M059J (cell line): ENCODE measurements at places on chromosomes 6 and 20. TPM values are rescaled to one million over a fixed set of nuclear protein-coding genes. Genes with fewer than 3 reads are reported as not detected.
A peak's percentile ranks its signal among the peaks of the same experiment; 100 is the strongest.

MMS22L gene
- total RNA-seq = 19.9 and 28.9 TPM in 2 replicates

WFDC9 gene
- not detected in 2 replicates for total RNA-seq

SIRPD gene
- total RNA-seq = not detected in 2 replicates

CYP39A1 gene
- 4.5 and 6.2 TPM in 2 replicates for total RNA-seq

ZSCAN31 gene
- total RNA-seq = 19.7 and 20.4 TPM in 2 replicates

DNA sequence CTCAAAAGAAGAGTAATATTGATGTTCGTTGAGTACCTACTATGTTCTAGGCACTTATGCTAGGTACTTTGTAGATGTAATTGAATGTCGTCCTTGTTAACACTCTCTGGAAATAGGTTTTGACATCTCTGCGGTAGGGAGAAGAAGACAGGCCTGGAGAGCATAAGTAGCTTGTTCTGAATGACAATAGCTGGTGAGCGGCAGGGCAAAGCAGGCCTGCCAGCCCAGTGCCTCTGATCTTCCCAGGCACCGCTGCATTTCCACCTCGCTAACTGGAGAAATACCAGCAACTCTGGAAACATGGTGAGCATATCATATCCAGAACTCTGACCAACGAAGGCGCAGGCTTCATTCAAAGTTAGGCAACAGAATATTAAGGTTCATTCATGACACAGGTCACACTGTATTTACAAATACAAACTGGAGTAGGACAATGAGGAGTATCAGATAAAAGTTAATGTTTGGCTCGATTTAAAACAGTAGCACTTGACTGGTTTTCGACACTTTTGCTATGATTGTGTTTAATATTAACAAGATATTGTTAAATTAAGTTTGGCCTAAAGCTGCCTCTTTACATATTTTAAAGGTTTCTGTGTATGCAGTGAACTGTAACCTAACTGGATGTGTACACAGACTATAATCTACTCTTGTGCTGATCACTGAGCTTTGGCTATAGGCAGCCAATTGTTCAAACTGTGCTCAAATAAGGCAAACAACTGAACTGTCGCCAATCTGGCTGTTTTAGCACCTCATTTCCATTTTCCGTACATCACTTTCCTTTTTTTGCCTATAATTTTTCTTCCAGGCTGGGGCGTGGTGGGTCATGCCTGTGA lies 54.1 kb downstream of the PPP1R3G start:
- DNase-seq = no peak

GRCh38 chr6:11667876-11668275 lies 110.7 kb downstream of the ADTRP start:
- peak; percentile 64 for DNase-seq

- no peak for DNase-seq
Observed at GRCh38 chr6:50271266-50271665, 221.5 kb upstream of the DEFB112 start.

DNA sequence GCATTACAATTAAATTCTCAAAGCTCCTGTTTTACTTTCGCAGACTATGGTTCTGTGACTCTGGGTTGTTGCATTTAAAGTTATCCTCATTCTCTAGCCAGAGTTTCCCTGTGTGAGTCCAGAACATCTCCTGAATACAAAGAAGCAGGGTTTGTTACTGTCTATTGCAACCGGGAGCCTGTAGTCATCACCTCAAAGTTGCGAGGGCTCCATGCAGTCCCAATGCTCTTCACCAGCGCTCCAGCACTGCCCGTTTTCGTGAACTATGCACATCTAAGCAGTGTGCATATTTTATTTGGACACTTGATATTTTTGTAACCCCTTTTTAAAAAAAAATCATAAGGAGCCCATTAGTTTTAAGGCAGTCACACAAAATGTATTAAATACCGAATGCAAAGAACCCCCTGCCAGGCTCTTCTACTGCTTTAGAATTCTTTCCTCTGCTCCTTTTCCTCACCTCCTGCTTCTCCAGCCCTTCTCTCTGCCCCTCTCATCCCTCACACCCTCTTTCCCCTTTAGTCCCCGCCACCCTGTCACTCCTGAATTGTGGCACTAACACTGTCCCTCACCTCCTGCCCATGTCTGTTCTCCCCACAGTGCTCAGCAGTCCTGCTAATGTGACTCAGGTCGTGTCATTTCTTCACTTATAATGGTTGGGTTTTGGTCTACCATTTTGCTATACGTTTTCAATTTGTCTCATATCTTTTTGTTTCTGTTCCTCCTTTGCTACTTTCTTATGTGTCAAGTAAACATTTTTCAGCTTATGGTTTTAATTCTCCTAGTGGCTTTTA lies 1.1 kb upstream of the HLA-C start:
- peak; percentile 32 for DNase-seq

- DNase-seq = peak; percentile 29
Observed at GRCh38 chr6:36897609-36898008, 11.9 kb downstream of the C6orf89 start.

DNA sequence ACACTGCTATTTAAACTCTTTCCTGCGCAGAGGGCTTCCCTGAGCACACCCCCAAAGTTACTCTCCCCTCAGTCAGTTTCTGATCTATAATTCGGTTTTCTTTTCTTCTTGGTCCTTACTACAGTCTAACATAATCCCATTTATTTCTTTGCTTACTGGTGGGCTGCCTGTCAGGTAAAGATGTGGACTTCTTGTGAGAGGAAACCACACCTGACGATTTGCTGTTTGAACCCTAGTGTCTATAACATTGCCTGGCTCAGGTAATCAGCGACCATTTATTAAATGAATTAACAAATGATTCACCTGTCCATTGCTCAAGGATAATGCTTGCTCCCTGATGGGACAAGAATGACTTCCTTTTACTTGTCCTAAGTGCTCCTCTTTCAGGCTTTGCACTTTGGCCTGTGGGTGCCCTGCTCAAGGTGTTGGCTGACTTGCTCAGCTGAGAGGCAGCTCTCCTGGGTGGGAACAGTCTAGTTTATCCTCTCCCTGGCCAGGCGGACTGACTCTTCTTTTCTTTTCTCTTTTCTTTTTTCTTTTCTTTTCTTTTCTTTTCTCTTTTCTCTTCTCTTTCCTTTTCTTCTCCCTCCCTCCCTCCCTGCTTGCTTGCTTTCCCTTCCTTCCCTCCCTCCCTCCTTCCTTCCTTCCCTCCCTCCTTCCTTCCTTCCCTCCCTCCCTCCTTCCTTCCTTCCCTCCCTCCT lies 233.1 kb downstream of the BCAS1 start:
- no peak for DNase-seq

- DNase-seq = peak; percentile 38
Observed at GRCh38 chr20:19397666-19398065, 185.2 kb downstream of the SLC24A3 start.

DNA sequence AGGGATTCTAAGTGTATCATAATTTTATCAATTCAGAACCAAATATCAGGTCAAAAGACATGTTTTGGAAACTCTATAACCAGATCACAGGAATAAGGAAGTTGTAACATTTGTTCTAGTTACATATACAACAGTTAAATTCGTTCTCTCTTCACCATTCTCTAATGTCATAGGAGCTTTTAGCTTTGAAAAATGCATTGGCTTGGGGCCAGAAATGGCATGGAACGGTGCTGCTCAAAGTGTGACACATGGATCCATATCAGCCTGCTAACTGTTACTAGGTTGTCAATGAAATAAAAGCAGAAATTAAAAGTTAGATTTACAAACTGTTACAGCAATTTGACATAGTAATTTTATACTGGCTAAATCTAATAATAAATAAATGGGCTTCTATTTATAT lies 120.3 kb downstream of the LCA5 start:
- DNase-seq = no peak

DNA sequence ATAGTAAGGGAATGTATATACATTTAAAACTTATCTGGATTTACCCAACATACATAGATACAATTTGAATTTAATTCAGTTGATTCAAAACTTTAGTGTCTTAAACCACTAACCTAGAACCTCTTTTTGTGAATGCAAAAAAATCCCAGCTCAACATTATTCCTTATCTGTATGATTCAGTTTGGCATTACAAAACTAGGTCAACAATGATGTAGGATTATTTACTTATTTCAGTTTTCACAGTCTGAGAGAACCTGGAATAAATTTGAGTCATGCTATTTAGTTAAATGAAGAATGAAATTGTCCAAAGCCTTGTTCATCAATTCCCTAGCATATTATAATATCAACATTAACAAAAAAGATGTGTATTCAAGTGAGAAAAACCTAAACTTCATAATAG lies 7.4 kb upstream of the PLCB1 start:
- DNase-seq = no peak
